ENCODE measurements at places on chromosomes 7 and 10.
A peak's percentile ranks its signal among the peaks of the same experiment; 100 is the strongest.

DNA sequence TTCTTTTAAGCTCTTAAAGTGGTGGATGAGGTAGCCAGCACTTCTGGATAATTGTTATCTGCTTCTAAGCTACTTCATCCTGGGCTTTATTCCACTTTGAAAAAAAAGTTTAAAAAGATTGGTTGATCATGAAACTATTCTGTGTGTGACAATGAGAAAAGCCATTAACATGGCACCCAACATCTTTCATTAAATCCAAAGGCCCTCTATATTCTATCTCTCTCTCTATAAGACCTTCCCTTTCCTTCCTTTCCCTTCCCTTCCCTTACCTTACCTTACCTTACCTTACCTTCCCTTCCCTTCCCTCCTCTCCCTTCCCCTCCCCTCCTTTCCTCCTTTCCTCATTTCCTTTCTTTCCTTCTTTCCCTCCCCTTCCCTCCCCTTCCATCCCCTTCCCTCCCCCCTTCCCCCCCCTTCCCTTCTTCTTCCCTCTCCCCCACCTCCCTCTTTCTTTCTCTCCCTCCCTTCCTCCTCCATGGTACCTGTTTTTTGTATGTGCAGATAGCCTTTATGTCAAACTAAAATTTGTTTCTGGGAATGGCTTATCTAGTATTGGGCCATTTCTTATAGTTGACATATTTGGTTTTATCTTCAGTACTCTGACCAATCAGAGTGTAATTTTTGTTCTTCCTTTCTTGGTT, 218.7 kb downstream of the DKK1 start:
- DNase-seq, result no peak

GRCh38 chr7:108266491-108266890, 136.3 kb upstream of the LAMB4 start:
- no peak for DNase-seq

DNA sequence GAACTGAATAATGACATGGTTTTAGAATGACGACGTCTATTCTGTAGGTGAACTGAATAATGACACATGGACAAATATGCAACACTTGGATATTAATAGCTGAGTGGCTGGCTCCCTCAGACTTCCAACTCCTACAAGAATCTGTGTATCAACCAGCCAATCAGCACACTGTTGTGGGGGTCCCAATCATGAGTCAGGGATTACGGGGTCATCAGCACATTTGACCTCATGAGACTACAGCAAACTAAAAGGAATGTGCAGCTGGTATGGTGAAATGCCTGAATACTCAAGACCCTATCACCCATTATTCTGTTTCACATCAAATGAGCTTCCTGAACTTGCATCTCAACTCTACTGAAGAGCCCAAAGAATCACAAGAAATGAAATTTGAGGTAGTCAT, 192.5 kb downstream of the ANK3 start:
- no peak for DNase-seq

DNA sequence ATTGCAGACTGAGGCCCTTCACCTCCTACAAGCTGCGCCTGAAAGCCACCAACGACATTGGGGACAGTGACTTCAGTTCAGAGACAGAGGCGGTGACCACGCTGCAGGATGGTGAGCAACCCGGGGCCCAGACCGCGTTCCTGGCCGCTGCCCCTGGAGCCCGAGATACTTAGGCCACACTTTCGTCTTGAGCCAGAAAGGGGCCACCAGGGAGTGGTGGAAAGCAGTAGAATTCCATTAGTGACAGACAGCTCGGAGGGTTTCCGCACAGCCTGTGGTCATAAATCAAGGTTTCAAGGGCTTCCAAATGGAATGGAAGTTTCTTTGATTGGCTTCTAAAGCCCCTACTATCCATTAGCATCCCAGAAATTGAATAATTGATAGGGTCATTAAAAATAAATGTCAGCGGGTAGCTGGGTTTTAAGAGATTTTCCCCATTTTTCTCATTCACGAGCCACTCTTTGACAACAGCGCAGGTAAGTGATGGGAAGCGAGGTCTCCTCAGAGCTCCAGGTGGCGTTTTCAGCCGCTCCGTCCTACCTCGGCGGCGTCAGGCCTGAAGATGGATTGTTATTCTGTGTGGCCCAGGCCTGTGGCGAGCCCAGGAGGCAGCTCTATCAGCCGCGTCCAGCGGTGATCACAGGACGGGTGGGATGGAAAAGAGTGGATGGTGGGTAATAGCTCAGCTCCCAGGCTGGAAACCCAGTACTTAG, 523.5 kb upstream of the FOXK1 start:
- DNase-seq, result no peak

DNA sequence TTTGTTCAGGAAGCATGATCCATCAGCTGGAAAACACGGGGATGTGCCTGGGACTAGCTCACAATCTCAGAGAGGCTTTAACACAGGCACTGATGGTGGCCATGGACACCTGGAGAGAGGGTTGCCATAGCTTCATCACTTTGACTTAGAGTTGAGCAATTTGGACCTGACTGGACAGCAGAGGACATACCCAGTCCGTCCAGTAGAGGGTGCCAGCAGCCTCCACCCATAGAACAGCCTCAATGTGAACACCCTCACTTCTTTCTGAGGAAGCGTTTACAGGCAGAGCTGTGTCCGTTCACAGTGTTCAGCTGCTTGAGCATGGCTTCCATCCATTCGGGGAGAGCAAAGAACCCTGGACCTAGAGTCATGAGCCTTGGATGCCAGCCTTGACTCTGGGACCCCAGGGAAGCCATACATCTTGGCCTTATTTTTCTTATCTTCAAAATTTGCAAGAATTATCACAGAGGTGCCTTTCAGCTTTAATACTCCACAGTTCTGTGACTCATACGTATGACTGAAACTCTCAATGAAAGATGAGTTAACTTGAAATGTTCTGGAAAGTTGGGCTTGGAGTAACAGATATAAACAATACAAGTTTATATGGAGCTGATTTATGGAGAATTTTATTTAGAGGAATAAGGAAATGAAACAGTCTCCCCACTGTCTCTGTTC, 302.9 kb upstream of the PODXL start:
- peak; percentile 54 for DNase-seq

DNA sequence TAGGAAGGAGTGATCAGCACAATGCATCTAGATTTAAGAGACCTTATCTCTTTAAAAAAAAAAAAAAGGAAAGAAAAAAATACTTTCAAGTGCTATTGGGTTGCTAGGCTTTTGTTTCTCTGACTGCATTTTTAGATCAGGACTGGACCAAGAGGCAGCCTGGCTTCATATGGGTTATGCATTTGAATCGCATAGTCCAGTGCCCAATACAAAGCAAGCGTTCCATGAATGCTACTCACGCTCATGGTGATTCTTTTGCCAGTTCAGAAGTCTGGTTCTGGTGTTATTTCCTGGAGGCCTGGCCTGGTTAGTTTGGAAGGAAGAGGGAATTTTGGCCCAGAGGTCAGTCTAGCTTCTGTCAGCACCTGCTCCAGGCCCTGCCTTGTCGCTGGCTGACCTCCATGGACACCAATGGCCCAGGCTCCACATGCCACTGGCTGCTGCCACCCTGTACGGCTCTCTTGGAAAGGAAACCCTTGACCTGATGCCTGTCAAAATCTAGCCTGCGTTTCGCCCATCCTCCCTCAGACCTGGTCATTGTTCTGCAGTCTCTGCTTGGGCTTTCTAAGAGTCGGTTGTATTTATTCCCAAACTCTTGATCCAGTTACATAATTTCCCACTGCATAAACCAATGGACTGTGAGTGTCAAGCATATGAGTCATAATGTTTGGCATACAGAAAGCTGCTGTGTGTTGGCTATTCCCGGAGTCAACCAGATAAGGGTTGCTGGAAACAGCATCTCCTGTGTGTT, 74.3 kb upstream of the MKX start:
- no peak for DNase-seq
